IPS DF 6.9 (cell line): ENCODE measurements at places on chromosomes 6 and 20.

- no peak overlapping the region for H3K4me3 ChIP-seq
- no peaks in the 10 kb centered on the region for H3K36me3 ChIP-seq
- no peak for DNase-seq
- H3K27me3 ChIP-seq, result no peaks in the 10 kb centered on the region; the same call in 1 of the 2 replicates
- H3K27ac ChIP-seq, result no peak overlapping the region
- H3K4me1 ChIP-seq, result no peaks in the 10 kb centered on the region
Measured at GRCh38 chr20:54382419-54382818, 93.0 kb upstream of the DOK5 start.

- no peaks in the 10 kb centered on the region for H3K4me1 ChIP-seq
- H3K4me3 ChIP-seq, result no peak overlapping the region
- no peaks in the 10 kb centered on the region for H3K27me3 ChIP-seq
- H3K36me3 ChIP-seq, result no peaks in the 10 kb centered on the region
- no peak for DNase-seq
Measured at GRCh38 chr20:24027229-24027628, 38.6 kb upstream of the GGTLC1 start.

- no peaks in the 10 kb centered on the region; the same call in 1 of the 2 replicates for H3K27me3 ChIP-seq
- H3K27ac ChIP-seq, result no peak overlapping the region
- no peaks in the 10 kb centered on the region for H3K4me1 ChIP-seq
- H3K4me3 ChIP-seq, result no peak overlapping the region
Measured at GRCh38 chr20:22333885-22334545, 250.4 kb downstream of the FOXA2 start.

- no peaks in the 10 kb centered on the region for H3K27me3 ChIP-seq
- H3K36me3 ChIP-seq, result no peaks in the 10 kb centered on the region
- no peak overlapping the region for H3K27ac ChIP-seq
- no peaks in the 10 kb centered on the region for H3K4me1 ChIP-seq
- H3K4me3 ChIP-seq, result no peak overlapping the region
- DNase-seq, result no peak
Measured at GRCh38 chr6:137339929-137340559, 120.9 kb upstream of the IFNGR1 start.
